ENCODE measurements at places on chromosomes 3 and 15.

DNA sequence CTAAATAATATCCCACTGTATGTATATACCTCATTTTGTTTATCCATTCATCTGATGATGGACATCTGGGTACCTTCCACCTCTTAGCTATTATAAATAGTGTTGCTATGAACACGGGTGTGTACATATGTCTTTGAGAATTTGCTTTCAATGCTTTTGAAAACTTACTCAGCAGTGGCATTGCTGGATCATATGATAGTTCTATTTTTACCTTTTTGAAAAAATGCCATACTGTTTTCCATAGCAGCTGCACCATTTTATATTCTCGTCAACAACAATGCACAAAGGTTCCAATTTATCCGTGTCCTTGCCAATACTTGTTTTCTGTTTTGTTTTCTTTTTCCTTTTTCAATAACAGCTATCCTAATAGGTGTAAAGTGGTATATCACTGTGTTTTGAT is 77.1 kb downstream of the PEAK1 start:
- no peak for DNase-seq

DNA sequence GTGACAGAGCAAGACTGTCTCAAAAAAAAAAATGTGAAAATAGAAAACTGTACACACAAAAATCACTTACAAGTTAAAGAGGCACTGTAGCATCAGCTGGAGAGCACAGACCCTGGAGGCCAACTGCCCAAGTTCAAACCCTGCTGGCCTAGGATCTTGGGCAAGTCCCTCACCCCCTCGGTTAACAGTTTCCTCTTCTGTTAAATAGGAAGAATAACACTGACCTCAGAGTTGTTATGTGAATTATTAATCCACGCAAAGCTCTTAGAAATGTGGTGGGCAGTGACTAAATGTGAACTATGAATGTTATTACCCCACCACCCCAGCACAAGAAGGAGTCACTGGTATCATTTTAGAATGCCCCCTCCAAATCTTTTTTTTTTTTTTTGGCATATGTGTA is 11.2 kb downstream of the CIB1 start:
- DNase-seq = no peak

- DNase-seq = no peak
These were observed 229.0 kb downstream of the SOX2 start for GRCh38 chr3:181940703-181941102.

DNA sequence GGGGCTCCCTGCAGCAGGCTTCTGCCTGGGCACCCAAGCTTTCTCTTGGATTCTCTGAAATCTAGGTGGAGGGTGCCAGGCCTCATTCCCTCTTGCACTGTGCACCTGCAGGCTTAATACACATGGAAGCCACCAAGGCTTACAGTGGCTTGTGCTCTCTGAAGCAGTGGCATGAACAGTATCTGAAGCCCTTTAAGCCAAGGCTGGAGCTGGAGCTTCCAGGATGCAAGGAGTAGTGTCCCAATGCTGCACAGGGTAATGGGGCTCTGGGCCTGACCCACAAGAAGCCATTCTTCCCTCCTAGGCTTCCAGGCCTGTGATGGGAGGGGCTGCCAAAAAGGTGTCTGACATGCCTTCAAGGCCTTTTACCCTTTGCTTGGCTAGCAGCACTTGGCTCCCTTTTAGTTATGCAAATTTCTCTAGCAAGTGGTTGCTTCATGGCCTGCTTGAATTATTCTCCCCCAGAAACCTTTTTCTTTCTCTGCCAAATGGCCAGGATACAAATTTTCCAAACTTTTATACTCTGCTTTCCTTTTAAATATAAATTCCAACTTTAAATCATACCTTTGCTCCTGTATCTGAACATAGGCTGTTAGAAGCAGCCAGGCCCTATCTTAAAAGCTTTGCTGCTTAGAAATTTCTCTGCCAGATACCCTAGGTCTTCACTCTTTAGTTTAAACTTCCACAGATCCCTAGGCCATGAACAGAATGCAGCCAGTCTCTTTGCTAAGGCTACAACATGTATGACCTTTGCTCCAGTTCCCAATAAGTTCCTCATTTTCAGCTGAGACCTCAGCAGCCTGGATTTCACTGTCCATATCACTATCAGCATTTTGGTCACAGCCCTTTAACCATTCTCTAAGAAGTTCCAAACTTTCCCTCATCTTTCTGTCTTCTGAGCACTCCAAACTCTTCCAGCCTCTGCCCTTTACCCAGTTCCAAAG is 201.1 kb upstream of the LRRFIP2 start:
- DNase-seq = peak; percentile 51

DNA sequence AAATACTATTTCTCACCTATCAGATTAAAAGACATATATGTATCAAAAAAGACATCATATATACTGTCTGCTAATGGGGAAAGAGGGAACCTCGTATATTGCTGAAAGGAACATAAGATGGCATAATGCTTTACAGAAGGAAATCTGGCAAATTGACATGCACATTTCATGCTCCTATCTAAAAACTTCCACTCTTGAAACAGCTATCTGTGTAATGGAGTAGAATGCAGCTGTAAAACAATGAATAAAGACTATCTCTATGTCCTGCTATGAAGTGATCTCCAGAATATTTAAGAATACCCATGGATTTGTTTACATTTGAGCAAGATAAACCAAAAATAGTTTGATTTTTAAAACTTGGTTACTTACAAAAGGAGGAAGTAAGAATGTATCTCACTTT is 107.4 kb downstream of the TBL1XR1 start:
- DNase-seq = no peak

- DNase-seq = no peak
These were observed 8.3 kb downstream of the MAPKBP1 start for GRCh38 chr15:41782371-41783282.

DNA sequence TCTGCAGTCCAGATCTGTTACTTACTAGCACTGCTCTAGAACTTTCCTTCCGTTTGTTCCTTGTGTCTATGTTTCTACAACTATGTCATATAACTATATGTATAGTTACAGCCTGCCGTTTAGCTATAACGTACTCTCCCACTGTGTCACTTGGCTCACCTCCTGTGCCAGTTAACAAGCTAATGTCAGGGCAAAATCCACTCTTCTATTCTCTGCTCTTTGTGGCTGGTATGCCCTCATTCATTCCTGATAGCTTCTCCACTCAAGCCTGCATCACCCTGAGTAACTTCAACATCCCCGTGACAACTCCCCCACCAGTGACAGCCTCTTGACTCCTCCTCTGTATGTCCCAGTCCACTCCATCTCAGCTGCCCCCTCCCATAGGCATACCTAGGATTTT is 229.2 kb downstream of the TJP1 start:
- no peak for DNase-seq

- no peak for DNase-seq
These were observed 82.0 kb downstream of the CNTN3 start for GRCh38 chr3:74532446-74532845.

DNA sequence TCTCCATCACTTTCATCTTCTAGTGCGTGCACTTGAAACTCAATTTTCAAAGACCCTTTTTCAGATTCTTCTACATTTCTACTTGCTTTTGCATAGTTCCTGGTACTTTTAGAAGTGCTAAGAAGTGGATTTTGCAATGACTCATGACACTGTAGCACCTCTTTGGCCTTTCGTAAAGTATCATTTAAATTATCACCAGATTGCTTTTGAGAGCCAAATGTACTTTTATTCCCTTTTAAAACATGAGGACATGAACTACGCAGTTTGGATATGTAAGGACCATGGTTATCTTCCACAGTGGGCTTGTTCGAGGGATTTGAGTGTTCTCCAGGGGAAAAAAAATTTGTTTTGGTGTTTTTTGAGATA is 40.5 kb downstream of the ZNF106 start:
- no peak for DNase-seq

DNA sequence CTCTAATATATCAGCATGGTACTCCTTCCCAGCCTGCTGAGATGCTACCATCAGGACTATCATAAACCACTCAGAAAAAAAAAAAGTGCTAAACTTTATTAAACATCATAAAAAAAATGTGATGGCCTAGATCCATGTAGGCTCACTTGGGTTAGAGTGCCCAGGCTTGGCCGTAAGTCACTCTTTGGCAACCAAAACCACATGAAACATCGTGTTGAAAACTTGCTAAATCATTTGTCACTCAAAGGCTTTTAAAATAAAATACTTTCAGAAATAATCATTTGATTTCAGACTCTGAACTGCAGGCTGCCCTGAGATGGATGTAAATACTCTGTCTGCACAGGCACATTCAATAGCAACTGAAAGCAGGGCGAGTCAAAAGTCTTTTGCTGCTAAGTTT is 78.4 kb upstream of the WNT5A start:
- no peak for DNase-seq

DNA sequence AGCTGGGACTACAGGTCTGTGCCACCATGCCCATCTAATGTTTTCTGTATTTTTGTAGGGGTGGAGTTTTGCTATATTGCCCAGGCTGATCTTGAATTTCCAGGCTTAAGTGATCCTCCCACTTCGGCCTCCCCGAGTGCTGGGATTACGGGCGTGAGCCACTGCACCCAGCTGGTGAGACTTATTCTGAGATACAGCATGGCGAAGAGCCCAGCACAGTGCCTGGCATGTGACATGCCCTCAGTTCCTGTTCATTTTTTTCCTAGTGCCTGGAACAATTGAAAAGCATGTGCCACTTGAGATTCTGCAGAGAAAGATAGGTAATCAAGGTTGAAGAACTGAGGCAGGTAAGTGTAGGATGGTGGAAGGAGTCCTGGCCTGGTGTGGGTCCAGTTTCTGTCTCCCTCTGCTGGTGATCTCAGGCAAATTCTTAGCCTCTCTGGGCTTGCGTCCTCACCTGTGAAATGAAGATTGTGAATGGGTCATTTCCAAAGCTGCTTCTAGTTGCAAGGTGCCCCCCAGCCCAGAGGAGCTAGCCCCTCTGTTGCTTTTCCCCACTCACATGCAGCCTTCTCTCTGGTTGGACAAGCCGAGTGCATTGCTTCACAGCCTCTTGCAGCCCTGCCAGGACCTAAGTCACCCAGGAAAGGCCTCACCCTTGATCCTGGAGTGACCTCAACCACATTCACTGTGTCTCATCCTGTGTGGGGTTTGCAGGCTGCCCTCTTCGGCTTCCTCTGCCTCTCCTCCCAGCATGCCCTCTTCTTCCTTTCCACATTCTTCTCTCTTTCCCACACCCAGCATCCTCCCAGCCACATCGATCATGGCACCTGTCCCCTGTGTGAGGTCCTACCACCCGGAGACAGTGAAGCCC is 4.3 kb upstream of the RHCG start:
- DNase-seq = no peak

DNA sequence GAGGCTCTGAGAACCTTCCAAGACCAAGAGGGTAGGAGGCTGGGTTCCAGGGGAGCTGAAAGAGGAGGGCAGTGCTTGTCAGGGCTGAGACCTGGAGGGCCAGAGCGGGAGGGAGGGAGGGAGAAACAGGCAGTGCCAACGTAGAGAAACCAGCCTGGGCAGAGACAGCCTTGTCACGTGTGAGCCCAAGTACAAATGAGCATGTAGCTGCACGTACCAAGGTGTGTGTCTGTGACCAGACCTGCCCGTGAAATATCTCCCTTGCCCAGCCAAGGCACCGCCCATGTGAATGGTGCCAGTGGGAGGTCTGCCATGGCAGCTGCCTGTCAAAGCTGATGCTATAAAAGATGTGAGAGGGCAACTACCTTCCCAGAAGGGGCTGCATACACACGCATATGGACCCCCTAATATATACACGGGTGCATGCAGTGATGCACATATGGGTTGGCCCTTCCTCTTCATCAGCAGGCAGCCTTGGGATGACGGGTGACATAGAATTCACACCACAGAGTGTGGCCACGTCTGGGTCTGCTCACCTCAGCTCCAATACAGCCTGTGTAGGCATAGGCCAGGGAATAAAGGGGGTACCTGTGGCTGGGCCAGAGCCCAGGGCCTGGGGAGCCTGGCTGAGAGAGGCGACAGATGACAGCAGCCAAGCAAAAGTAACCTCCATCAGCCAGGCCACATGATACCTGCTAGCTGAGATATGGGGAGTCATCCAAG is 7.8 kb upstream of the CTDSPL start:
- DNase-seq = no peak

GRCh38 chr15:100372739-100373119 is 31.0 kb upstream of the ADAMTS17 start:
- DNase-seq = no peak

GRCh38 chr3:12753275-12754028 is 5.6 kb downstream of the TMEM40 start:
- DNase-seq = no peak

GRCh38 chr3:3632449-3632848 is 166.8 kb upstream of the LRRN1 start:
- no peak for DNase-seq

- peak; percentile 39 for DNase-seq
These were observed 4.9 kb upstream of the MAGEF1 start for GRCh38 chr3:184716622-184717398.

- DNase-seq = no peak
These were observed 201.4 kb upstream of the EOMES start for GRCh38 chr3:27923349-27924068.

DNA sequence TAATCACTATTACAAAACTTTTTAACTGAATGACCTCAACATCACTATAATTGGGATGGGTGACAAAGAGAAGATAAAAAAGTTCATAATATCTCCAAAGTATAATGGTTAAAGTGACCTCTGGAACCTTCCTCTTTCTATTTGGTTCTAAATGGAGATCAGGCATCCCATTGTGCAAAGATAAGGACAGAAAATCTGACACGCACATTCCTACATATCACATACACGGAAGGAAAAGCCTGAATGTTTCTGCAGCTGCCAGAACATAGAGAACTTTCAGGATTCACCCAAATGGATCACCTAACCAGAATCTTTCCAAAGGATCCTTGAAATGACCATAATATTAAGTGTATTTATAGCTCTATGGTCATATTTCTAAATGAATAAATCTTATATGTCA is 128.2 kb downstream of the TFDP2 start:
- no peak for DNase-seq

DNA sequence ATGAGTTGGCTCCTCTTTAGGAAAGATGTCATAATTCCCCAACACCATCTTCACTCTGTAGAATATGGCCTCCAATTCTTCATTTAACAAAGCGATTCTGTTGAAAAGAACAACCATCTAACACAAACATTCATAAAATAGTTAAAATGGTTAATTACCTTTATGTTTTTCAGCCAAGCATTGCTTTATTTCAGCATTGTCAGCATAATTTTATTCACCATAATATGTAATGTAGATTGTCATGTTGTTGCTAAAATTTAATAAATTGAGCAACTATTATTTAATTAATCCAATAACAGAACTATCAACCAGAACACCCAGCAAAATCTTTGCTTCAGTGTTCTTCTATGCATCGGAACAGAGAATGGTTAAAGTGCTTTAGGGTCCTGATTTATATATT is 46.2 kb upstream of the EPHA3 start:
- DNase-seq = no peak

DNA sequence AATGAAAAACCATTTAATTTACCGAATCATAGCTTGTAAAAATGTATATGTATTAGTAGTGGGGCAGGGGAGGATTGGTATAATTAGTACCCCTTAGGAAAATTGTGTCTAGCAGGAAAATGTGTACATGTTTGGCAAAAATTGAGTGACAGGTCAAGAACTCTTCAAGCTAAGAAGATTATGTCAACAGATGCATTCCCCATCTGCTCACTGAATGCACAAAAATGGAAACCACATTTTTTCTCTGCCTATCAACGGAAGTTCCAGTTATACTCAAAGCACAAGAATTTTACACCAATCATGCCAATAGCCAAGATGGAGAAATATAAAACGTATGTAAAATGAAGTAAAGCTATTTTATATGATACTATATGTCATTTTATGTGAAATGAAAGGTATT is 377.8 kb downstream of the KCNH8 start:
- no peak for DNase-seq

All from WTC11 (cell line).